ENCODE measurements at places on chromosomes 5 and 9.

GRCh38 chr9:90559075-90560073 is 83.2 kb downstream of the DIRAS2 start:
- DNase-seq = no peak

DNA sequence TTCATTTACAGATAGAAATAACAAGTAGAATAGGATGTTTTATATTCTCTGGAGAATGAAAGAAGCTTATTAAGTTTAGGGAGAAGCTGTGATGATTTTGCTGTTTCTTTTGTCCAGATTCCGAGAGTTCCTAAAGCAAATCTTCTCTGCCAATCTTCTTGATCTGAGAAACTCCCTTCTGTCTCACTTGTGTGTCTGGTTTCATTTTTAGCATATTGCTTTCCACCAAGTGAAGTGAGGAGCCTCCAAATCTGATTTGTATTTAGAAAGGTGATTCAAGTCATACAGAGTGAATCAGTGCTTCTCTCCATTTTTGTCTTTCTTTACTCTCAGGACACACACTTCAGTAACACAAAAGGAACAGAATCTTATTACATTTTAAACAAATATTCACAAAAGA is 48.4 kb downstream of the STX17 start:
- no peak for DNase-seq

- no peak for DNase-seq
These were observed 70.2 kb upstream of the LPCAT1 start for GRCh38 chr5:1593903-1594356.

DNA sequence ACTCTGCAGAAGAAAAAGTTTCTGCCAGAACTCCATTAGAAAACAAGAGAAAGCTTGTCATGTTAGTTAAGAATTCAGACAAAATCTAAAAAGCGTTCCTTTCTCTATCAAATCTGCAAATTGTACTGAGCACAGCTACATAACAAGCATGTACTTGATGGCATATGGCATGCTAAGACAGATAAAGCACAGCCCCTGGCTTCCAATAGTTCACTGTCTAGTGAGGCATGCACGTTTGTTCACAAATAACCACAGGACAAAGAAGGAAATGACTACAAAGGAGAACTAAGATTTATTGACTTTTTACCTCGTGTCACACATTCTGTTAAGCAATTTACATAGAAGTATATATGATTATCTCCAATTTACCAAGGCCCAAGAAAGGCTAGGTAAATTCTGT is 518.2 kb upstream of the TLE4 start:
- no peak for DNase-seq

GRCh38 chr5:153658149-153658548 is 167.7 kb downstream of the GRIA1 start:
- DNase-seq = no peak

DNA sequence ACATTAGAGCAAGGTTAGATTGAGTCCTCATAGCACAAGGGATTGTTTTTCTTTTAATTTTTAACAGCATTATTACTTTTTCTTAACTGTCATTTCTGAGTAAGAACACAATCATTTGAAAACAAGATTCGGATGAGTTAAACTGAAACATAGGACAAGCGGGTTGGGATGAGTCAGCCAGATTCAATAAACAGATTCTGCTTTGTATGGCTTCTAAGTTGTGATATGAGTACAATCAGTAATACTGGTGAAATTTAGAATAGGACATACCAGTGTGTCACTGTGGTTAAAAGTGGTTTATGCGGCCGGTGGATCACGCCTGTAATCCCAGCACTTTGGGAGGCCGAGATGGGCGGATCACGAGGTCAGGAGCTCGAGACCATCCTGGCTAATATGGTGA is 364.3 kb upstream of the CDH10 start:
- DNase-seq = no peak
